ENCODE measurements at places on chromosomes 6 and 20.

DNA sequence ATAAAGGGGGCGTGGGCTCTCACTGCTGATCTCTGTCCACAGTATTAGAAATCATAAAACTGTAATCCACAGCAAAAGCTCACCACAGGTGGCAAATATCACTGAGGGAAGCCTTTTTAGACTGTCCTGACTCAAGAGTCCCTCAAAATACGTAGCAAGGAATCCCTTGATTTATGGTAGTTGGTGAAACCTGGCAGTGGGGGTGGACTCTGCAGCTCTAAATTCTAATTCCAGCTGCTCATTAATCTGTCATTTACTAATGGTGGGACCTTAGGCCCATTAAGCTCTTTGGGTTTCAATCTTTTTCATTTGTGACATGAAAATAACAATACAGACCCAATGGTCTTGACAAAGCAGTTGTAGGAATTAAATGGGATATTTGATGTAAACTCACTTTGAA lies 32.3 kb downstream of the GMDS start:
- no peak for DNase-seq

DNA sequence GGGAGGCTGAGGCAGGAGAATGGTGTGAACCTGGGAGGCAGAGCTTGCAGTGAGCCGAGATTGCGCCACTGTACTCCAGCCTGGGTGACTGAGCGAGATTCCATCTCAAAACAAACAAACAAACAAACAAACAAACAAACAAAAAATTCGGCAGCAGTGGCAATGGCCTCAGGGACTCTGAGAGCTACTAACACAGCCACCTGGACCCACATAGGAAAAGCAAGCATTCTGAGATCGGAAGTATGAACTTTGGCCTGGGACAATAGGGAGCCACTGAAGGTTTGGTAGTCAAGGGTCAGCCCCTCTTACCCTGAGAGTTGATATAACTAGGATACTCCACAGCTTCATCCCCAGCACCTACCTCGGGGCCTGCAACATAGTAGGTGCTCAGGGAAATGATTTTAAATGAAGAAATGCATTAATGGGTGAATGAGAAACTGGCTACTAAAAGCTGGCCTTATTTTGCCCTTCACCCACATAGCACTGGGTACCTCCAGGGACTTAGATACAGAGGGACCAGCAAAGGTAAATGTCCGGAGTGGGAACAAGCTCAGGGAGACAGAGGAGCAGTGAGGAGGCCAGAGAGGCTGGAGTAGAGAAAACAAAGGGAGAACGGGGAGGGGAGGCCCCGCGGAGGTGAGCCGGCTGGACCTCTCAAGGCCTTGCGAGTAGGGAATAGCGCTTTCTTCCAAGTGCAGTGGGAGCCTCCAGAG lies 46.6 kb upstream of the PTGIS start:
- DNase-seq, result no peak

DNA sequence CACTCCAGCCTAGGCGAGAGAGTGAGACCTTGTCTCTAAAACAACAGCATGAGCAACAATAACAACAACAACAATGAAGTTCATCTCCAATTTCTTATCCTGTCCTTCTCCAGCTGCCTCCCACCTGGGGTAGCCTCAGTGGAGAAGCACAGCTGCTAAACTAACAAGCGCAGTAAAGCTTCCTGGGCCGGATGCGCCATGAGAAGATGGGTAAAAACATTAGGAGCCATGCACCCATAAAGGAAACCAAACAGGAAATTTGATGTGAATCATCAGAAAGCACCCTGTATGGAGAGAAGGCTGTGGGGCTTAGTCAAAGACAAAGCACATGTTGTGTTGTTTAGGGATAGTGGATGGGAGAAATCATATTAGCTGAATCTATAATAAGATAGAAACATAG lies 61.1 kb upstream of the CCN6 start:
- no peak for DNase-seq

DNA sequence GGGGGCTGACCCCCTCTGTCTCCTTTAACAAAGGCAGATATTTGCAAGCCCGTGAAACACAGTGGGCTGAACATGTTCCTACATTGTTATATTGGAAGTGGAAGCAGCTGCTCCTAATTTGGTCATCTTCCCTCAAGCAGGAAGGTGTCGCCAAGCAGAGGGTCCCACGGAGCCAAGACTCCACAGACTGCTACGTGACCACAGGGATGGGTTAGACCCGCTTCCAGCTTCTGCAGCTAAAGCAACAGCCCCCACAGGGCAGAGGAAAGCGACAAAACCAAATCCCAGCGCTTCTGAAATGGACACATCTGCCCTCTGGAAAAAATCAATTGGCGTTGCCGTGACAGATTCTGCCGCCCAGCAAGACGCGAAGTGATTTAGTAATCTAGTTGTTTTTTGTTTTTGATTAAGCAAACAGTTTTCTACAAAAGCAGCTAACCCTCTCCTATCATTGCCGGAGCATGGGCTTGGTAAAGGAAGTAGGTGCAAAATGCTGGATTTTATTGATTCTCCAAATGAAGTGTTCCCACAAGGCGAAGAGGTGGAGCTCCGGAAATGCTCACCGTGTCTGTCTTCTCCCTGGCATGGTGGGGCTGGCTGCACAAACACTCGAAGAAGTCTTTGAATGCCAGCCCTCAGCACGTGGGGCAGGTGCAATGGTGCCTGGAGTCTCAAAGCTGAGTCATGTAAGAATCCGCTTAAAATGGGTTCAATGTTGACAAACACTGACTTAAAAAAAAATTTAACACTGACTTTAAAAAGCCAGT lies 79.4 kb upstream of the FRMD1 start:
- no peak for DNase-seq

- no peak for DNase-seq
These were observed 36.9 kb upstream of the CCDC167 start for GRCh38 chr6:37536491-37537190.

DNA sequence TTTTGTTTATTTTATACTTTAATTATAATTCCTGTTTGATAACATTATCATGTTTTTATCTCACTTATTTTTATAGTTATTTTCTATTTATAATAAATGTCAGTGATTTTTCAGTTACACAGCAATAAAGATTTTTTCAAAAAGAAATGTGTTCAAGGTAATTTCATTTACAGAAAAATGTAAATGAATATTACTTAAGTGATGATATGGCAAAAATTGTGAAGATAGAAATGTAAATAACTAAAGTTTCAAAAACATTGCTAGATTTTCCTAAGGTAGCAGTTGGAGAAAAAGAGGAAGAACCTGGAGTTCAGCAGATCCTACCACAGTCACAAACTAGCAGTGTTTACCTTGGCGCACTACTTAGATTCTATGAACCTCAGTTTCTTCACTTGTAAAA lies 202.6 kb downstream of the RFPL4B start:
- DNase-seq, result no peak

- DNase-seq, result peak; percentile 90
These were observed 33.0 kb upstream of the FILIP1 start for GRCh38 chr6:75526502-75527127.

GRCh38 chr6:158290040-158290439 lies 22.2 kb upstream of the TULP4 start:
- DNase-seq, result no peak

GRCh38 chr6:18347866-18348265 lies 39.3 kb upstream of the RNF144B start:
- no peak for DNase-seq

DNA sequence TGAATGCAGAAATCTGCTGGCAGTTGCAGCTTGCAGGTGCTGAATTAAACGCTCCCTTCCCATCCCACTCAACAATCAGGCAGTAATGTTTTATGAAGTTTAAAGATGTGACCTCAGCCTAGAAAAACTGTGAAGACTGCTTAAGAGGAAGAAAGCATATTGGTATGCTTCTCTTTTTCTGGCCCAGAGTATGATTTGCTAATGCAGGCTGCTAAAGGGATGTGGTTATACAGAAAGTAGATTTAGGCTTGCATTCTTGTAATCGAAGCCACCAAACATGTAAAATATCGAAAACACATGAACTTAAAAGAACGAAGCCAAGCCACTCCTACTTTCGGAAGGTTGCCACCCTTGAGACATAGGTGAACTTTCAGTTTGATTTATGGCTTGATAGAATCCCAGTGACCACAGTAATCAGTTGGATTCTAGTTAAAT lies 40.7 kb downstream of the MAP3K5 start:
- DNase-seq, result no peak

DNA sequence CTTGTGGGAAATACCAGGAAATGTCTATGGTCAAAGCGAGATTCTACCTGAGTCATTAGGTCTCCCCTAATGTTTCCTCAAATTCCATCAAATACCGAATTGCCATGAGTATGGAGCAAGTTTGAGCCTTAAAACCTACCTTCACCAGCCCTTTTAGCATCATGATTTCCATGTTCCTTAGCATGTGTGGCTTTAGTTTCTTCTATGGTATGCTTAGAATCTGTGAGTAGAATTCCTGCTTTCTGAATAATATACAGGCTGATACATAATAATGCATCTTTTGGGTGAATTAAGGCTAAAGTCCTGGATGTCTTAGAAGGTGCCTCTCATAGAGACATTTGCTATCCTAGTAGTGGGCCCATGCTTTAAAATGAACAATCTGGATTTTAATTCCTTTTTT lies 32.0 kb downstream of the TSPYL4 start:
- no peak for DNase-seq

GRCh38 chr20:4443016-4443415 lies 278.7 kb upstream of the PRND start:
- no peak for DNase-seq
